ENCODE measurements at places on chromosomes 11 and 22. TPM values are rescaled to one million over a fixed set of nuclear protein-coding genes. Genes with fewer than 3 reads are reported as not detected.

Gene GLYATL1B
- not detected for total RNA-seq

DNA sequence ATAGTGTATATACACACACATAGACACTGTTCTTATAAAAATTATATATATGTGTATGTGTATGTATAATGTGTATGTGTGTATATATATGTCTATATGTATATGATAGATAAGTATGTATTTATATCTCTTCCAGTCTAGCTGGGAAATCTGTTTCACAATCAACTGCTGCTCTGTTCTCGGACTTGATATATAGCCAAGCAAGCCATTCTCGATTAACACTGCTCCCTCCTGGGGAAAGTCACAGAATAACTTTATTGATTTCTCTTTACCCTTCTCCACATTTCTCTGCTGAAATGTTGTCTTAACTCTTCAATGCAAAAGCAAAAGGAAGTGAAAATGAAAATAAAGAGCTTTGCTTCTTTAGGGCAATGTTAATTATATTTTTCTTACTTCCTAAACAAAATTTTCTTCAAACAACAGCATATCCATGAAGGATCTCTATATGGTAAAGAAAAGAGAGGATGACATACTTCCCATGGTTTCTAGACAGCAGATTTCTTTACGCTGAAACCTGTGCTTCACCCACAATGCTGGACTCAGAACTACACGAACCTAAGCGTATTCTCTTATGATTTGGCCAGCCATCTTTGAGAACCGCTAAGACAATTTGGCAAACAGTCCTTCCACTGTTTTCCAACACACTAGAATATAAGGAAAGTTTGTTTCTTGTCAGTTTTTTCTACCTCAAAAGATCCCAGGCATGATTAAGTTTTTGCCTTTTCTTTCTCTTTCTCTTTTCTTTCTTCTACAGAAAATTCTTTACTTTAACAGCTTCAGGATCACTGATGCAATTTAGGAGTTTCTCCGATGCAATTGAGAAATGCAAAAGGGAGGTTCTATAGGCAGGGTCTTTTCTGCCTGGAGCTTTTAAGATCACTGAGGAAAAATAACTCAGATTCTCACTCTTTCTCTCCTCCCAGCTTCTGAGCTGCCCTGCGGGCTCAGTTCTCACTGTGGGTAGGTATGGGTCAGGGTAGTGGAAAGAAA is 1.9 kb downstream of the BLID start:
- DNase-seq: no peak

GRCh38 chr22:17997456-17997855 is 26.9 kb downstream of the MICAL3 start:
- peak; percentile 52 for DNase-seq

DNA sequence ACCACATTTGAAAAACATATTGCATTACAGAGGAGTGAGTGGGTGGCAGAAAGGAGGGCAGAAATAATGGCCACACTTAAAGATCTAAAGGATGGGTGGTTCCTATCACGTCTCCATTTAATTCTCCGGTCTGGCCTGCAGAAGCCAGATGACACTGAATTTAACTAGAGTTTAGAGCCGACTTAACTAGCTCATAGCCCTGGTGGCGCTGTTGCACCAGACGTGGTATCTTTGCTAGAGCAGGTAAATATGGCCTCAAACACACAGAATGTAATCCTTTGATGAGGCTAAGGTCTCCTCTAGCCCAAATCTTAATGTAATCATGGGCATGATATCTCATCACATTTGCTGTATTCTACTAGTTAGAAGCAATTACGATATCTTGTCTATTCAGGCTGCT is 51.5 kb upstream of the GAL start:
- no peak for DNase-seq

GRCh38 chr11:23551706-23552105 is 691.4 kb upstream of the CCDC179 start:
- no peak for DNase-seq

GRCh38 chr11:60367009-60367408 is 11.3 kb upstream of the MS4A7 start:
- no peak for DNase-seq

DNA sequence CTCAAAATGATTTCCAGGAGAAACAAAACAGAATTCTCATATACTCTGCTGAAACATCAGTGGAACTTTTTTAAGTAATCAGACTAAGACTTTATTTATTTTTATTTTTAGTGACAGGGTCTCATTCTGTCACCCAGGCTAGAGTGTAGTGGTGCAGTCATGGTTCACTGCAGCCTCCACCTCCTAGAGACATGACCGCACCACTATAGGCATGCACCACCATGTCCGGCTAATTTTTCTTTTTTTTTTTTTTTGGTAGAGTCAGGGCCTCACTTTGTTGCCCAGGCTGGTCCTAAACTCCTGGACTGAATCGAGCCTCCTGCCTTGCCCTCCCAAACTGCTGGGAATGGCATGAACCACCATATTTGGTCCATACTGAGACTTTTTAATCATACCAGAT is 42.9 kb downstream of the PRDM10 start:
- no peak for DNase-seq

DNA sequence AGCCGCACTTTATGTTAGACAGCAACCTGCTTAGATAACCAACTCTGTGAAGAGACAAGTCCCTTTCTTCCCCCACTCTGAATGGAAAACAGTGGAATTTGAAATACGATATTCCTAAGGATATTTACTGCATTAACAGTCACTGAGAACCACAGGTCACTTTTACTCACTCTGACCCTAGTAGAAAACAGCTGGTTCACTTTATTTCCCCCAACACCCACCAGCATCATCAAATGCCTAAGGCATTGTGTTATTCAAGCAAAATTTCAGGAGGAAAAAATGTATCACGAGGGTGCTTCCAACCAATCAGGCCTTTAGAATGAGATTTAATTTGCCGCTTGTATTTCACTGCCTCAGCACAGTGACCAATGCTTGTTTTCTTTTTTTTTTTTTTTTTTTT is 1134.1 kb upstream of the CCDC90B start:
- no peak for DNase-seq

DNA sequence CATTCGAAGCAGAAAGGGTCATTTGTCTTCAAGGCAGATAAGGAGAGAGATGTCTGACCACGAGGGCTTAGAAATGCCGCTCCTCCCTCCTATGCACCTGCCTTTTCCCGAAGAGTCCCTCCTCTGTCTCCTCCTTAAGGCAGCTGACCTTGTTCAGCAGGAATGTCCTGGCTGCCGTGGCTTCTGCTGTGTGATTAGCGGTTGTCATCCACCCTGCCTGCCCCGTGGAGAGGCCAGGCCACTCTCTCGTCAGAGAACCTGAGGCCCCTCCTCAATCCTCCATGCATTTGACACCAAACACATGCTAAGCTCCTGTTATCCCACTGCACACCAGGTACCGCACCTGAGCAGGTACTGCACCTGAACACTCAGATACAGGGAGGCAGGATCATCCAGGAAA is 834.6 kb downstream of the TBC1D22A start:
- no peak for DNase-seq

- DNase-seq: no peak
Observed at GRCh38 chr22:26267856-26268255, 98.6 kb downstream of the SEZ6L start.

Measured in osteoblast (primary cell).